CD4-positive, alpha-beta T cell treated with Interleukin-6 at 100 ng/mL for 8 hours (primary cell): ENCODE measurements at places on chromosomes 3 and 15.

DNA sequence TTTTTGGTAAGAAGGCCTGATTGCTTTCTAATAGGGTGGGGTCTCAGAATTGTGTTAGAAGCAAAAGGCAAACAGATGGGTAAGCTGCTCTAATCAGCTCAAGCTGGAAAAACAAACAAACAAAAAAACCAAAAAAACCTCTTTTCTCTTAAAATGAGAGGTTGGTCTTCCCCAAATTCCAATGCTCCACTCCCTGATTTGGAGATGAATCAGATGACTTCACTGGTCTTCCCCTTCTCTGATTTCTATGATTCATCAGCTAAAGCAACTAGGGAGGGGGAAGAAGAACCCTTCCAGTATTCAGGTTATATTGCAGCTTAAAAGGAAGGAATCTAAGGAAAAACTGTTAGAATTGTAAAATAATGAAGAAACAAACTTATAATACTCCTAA lies 9.6 kb upstream of the ANXA2 start:
- no peak for DNase-seq

DNA sequence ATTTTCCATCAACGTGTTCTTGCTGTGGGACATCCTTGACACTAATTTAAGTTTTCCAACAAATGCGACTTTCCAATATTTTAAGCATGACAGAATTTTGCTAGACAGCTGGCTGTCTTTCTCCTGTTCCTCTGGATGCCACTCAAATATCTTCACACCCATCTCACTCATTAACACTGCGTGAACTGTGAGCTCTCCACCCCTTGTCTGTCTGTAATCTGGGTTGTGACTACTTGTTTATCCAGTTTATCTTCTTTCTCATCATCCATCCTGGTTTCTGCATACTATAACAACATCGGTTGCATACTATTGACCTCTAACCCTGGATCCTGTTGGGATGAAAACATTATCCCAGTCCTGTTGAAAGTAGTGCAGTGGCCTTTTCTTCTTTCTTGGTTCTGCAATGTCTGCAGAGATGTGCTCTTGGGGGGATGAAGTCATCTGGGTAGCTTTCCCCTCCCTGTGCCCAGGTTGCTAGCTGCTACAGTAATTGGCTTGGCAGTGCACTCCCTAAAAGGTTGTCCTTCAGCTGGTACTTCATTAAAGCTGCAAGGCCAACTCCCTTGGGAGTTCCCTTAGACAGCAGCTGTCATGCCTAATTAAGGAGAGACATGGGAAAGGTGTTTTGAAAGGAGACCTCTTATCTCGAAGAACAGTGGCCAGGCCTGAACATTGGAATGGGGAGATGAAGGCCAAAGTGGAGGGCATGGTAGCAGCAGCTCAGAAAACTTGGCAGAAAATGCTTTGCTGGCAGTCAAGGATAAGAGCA lies 24.7 kb downstream of the KAT2B start:
- no peak for DNase-seq

- DNase-seq, result no peak
Measured at GRCh38 chr3:106529738-106530137, 660.9 kb upstream of the CBLB start.

DNA sequence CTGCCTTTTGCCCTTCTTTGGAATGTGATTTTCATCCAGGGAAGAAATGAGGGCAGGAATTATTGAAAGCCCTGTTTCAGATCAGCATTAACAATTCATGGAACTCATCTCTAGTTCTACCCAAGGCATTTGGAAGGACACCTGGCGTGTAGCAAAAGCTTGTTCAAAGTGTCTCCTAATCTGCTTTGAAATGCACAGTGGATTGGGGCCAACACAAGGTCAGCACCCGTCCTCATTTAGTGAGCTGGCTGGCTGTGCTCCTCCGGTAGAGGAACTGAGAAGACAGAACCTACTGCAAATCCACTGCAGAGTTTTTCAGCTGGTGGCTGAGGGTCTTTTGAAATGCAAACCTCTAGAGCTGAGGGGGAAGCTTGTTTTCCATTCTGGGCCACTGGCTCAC lies 141.6 kb upstream of the STT3B start:
- DNase-seq, result no peak

GRCh38 chr15:80234883-80235282 lies 17.1 kb downstream of the CTXND1 start:
- DNase-seq, result peak; percentile 9

DNA sequence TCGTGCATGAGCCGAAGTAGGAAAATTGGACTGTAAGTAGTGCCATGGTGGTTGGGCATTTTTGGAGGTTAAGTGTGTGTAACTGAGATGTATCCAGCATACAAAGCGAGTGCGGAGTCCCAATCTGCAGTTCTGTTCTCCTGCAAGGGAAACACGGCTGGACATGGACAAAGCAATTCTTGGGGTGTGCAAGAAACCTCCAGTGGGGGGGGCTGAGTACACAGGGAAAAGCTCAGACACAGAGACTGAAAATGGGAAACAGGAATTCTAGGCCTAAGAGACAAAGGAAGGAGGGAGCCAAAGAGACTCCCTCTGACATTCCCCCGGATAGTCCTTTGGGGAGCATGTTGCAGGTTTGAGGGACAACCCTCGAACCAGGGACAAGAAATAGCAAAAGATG lies 83.2 kb upstream of the PLSCR4 start:
- DNase-seq, result no peak

DNA sequence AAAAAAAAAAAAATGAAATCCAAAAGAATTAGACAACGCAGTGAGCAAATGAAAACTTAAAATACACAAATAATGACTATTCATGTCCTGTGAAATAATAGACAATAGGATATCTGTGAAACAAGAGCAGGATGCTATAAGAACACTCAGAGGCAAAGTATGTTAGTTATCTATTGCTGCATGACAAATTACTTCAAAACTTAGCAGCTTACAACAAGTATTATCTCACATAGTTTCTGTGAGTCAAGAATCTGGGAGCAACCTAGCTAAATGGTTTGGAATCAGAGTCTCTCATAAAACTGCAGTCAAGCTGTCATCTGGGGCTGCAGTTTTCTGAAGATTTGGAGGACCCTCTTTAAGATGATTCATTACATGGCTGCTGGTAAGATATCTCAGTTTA lies 36.5 kb upstream of the ZMAT3 start:
- no peak for DNase-seq

DNA sequence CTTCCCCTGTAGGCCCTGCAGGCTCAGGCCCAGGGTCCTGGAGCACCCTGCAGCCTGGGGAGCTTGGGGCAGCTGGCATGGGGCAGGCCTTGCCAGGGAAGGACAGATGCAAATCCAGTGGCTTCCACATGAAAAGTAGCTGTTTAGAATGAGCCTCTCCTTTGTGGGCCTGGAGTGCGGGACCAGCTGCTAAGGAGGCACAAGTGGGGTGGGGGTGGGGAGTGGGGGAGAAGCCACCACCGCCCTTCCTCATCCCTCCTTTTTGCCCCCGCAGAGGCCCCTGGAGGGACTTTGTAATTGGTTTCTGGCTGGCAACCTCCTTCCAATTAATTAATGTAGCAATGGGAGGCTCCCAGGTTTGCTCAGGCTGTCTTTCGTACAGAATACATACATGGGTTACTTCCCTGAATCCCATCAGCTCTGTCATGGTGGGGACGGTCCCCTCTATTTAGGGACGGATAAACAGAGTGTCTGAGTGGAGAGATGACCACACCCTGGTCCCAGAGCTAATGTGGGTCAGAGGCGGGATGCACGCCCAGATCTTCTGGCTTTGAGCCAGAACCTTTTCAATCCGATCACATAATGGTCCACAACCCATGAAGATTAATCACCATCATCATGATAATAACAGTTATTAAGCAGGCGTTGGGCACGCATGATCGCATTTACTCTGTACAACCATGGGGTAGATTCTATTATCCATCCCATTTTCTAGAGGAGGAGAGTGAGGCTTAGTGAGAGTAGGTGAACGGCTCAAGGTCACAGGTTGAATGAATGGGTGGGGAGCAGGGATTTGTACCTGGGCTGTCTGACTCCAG lies 6.2 kb downstream of the CORO2B start:
- no peak for DNase-seq

DNA sequence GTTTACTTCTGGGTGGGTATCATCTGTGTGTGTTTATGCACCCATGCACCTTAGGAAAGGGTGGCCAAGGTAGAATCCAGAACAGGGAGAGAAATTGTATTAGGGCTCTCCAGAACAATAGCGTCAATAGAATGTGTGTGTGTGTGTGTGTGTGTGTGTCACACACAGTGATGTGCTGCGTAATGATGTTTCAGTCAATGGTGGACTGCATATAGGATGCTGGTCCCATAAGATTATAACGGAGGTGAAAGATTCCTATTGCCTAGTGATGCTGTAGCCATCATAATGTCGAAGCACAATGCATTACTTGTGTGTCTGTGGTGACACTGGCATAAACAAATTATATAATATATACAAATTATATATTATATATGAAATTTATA lies 69.3 kb upstream of the PRR23C start:
- DNase-seq, result no peak

GRCh38 chr3:120839120-120839519 lies 68.9 kb upstream of the STXBP5L start:
- DNase-seq, result no peak

GRCh38 chr3:126519506-126520455 lies 2.2 kb upstream of the UROC1 start:
- no peak for DNase-seq

DNA sequence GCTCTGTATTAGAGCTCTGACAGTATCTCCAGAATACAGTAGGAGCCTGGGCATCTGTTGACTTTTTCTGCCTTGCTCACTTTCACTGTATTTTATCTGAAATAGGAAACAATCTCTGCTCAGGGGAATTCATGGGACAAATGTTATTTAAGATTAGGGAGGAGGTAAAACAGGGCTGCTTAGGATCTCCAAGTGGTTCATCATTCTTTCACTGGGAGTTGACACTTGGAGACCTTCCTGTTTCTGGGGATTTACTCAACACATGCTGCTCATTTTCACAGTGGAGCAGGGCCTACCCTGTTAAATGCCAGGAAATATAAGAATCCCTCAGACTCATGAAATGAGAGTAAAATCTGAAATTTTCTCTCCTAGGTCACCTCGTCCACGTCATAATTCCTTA lies 185.5 kb downstream of the GAP43 start:
- DNase-seq, result no peak

DNA sequence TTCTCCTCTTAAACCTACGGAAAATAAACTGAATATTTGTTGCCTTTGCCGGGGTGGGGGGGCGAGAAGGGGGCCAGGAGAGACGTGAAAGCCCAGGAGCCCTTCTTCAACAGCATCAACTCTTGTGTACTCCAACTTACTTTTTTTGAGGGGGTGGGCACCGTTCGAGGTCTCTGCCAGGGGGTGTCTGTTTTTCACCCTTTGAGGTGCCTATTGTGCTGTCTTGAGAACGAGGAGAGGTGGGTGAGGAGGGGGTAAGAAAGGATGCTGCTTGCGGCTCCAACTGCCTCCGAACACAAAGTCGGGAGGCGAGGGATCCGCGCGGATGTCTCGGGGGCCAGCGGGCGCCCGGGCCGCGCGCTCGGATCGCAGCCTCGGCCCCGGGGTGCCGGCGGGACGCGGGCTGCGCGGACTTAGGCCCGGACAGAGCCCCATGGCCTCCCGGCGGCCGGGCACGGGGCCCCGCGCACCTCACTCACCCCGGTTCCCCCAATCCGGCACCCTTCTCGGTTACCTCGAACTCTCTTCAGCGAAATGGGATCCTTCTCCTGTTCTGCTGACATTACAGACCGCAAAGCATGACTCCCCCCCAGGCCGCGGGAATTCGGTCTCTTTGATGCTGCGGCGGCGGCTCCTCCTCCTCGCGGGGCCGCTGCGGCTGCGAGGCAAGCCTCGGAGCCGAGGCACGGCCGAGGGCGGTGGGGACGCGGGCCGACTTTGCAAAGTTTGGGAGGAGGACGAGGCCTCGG lies 650 bp downstream of the PYGO1 start:
- DNase-seq, result no peak
